RPMI8226 (cell line): ENCODE measurements at places on chromosomes 4 and X.

DNA sequence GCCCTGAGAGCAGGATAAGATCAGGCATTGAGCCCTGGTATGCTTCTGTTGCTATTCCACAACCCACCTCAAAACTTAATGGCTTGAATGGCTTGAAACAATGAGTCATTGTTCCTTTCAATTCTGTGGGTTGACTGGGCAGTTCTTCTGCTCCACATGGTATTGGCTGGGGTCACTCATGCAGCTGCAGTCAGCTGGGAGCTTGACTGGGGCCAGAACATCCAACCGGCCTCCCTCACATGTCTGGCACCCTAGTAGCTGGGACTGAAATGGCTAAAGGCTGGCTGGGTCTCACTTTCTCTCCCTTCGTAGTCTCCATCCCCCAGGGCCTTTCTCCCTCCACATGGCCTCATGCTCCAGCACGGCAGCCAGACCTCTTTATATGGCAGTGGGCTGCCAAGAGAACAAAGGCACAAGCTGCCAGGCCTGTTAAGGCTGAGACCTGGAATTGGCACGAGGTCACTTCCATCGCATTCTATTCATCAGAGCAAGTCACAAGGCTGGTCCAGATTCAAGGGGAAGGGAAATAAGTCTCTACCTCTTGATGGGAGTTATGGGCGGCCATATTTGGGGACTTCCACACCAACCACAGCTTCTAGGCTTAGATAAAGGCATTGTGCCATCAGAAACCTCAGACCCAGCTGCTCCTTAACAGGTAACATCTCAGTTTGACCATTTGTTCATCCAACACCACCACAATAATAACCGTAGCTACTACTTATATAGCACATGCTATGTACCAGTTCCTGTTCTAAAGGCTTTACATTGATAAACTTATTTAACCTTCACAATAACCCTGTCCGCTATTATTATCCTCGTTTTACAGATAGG lies 159.7 kb upstream of the ATP6AP2 start:
- DNase-seq, result no peak

DNA sequence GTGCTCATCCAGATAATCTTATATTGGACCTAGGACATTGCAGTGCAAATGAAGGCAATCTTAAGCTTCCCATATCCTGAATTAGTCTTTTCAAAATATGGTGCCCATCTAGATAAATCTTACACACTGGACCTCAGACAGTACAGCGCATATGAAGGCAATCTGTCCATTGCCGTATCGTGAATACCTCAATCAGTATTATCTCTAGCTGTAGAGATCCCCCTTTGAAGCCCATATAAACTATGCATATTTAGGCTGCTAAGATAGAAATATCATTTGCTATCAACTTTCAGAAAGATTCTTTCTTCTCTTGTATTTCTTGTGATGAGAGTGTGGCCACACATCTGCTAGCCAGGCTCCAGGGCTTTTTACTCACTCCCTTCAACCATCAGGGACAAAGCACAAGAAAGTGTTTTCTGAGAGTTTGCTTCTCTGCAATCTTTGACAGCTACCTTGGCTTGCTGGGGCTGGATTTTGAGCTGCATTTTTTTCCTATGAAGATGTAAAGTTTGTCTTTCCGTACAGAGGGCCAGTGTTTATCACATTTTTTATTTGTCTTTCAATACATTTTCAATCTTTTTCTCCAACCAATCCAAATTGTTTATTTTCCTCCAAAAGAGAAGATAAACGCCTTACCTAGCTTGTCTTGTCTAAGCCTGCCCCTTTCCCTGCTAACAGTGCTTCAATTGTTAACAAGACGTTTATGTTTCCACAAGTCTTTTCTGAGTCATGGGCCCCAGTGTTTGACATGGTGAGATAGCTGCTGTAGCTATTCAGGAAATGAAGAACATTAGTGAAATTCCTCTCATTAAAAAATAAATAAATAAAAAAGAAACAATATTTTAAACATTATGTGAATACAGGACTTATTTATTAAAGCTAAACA lies 57.6 kb upstream of the FAT1 start:
- DNase-seq, result no peak

DNA sequence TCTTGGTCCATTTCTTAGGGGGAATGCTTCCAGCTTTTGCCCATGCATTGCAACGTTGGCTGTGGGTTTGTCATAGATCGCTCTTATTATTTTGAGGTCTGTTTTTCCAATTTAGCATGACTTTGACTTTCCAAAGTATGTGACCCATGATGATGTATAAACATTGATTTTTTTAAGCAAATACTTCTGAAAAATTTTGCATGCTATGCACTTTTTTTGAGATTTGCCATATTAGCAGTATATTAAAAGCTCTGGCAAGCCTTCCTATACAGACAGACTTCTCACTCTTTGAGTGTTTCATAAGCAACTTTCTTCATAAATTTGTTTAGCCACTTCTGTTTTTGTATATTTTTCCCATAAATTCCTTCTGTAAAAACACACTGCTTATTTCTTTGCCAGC lies 746.4 kb upstream of the LCORL start:
- no peak for DNase-seq

GRCh38 chrX:110665223-110666002 lies 130.2 kb downstream of the CHRDL1 start:
- peak; percentile 24 for DNase-seq

- DNase-seq, result no peak
Measured at GRCh38 chrX:71909956-71910355, 689 bp upstream of the NHSL2 start.

GRCh38 chr4:169854090-169854489 lies 96.3 kb upstream of the HPF1 start:
- DNase-seq, result no peak
